Cerebellar nuclear complex (tissue), 1 donor: ENCODE measurements at places on chromosomes 1 and 21.

DNA sequence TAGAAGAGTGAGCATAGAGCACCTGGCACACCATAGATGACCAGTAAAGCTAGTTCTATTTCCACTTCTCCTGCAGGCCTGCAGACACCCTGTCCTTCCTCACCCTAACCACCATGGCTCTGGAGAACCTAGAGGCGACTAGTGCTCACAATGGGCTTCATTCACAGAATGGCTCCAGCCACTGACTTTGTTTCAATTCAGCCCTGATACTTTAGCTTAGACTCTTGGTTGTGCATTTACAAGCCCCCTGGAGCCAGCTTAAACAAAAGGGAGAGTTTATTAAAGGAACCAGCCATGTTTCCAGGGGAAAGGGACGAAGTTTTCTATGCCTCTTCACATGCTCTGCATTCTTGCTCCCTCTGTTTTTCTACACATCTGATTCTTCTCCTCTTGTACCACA lies 123.7 kb downstream of the NAV1 start:
- no peak for DNase-seq

DNA sequence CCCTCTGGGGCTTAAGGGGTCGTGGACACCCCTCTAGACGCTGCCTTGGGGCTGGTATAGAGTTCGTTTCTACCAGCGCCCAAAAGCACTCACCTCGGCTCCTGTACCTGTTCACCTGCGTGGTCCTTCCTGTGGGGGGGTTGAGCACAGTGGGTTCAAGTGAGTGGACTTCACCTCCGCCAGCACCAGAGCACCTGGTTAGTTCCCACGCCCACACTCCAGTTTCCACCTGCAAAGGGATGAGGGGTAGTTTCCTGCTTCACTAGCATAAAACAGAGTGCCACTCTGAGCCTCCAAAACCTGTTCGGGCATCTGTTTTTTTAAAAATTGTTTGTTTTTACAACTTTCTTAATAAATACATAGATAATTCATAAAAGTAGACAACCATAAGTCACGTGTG lies 64.5 kb upstream of the SIPA1L2 start:
- DNase-seq: no peak

DNA sequence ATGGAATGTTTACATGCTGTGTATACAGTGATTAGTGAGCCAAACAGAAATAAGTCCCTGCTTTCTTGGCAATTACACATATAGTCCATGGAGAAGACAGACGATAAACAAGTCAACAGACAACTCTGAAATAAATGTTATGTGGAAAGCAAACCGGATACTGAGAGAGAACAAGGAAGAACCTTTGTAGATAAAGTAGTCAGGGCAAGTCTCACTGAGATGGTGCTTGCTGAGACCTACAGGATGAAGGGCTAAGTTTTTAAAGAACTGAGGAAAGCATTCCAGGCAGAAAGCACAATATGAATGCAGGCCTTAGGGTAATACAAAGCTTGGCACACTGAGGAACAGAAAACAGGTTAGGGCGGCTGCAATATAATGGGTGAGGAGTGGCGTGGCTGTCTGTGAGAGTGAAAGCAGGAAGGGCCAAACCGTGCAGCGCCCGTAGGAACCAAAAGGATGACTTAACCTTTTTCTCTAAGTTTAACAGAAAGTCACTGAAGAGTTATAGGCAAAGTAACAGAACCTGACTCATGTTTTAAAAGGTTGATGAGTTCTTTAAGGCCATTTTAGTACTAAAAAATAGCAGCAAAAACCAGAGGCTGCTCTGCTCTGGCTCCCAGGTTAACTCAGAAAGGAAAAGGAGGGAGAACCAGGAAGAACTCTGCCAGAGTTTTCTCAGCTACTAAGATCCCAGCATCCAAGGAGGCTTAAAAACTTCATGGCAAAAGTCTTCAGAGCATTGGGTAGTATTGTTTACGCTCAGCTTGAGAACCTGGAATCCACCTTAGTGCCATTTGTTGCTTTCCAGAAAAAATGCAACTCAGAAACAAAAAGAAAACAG lies 8.7 kb upstream of the TTF2 start:
- no peak for DNase-seq

DNA sequence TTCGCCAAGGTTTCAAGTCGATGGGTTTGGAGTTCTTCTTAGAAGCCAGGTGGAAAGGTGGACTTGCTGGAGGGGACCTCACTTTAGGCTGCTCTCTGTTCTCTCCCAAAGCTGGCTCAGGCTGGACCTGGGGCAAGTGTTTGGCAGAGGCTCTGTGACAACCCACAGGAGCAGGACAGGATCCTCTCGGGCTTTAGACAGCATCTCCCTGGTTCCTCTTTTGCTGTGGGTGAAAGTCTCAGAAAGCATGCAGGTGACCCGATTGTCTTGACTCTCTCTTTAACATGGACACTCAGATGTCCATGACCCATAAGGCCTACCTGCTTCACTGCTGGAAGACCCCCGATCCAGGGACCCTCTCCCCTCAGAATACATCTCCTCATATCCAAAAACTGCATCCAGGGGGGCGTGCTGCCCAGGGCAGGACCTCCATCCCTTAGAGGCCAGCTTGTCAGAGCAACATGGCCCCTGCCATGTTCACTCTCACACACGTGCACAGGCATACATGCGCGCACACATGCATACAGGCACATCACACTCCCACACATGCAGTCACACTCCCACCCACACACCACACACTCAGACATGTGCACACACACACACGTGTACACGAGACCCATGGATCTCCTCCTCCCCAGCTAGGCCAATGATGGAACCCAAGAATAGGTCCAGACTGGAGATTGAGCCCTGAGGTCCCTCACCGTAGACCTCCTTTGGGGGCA lies 21.3 kb downstream of the MRPL37 start:
- DNase-seq: no peak

DNA sequence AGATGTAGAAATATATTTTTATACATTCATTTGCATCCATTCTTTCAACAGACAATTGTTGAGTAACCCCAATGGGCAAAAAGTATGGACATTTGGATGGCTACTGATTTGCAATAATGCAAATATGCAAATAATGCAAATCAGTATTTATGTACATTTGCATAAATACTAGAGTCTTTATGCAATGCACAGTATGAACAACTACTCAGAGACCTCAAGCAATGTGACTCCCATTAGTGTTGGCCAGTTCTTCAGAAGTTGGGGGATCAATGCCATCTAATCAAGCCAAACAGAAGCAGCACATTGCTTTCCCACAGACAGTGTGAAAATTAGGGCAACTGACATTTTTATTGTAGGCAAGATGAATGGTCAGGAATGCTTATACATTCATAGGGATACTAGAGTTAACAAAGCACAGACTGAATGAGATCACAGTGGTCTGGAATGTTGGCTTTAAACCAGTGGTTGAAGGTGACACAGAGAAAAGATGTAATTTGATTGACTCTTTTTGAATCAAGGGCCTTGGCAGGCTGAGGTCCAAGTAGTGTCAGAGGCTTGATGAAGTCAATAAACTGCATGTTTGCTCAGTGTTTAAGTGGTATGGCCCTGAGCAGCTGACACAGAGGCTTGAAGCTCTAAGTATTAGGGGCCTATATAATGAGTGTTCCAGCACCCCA lies 256.6 kb downstream of the CTH start:
- no peak for DNase-seq

DNA sequence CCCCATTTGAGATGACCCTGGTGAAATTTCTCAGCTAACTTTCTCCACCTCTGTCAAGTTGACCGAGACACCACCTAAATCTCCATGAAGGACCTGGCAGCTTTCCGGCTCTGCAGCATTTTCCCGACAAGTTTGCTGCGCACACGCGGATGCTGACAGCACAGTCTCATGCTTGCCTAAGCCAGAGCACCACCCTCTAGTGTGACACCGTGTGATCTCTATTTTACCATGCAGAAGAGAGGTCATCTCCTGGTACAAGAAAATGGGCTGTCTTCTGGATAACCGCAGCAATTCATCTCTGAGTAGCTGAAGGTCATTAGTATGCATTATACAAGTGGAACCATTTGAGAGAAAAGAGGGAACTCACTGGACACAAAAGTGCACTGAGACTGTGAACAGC lies 38.9 kb upstream of the H6PD start:
- DNase-seq: no peak

DNA sequence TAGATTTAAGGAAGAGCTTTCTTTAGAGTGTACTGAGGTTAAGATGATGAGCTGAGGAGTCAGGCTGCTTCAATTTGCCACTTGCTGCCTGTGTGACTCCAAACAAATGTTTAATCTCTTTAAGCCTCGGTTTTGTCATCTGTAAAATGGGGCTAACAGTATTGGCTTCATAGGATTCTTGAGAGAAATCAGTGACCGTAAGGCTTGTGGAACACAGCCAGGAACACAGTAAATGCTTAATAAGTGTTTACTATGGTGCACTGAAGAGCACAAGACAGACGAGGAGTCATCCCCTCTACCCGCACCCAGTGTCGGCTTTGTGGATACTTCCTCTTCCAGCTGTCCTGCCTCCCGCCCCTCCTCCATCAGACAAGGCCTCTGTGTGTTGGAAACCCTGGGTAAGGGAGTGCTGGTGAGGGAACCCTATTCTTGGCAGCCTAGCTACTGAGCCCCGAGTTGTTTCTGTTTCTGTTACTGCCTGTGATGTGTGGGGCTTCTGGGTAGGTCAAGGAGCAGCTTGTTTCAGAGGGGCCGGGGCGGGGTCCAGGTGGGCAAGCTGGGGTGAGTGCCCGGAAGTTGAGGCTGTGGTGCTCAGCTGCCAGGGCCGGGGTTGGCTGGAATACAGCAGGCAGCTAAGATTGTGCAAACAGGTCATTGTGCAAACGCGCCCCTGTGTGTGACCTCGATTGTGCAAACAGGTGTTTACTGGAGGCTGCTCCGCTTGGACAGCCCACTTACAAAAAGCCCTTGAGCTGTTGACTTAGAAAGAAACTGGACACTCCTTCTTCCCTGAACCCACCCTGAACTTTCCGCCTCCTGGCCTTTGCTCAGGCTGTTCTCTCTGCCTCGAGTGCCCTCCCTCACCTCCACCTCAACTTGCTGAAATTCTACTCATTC lies 4.0 kb upstream of the CSF3R start:
- no peak for DNase-seq

DNA sequence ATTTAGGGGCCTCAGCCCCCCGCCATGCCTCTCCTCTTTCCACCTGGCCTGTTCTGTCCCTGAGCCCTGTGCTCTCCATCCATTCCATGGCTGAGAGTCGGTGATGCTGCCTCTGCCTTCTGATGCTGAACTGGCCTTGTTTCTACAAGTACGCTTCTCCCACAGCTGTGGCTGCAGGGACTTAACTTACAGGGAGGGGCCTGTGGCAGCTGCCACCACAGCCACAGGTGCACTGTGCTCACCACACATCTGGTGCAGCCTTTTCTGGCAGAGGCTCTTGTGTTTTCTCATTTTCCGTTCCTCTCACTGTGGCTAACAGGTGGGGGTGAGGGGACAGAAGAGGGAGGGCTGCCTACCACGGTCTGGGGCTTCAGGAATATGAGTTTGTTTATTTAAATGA lies 4.2 kb downstream of the FMO1 start:
- no peak for DNase-seq

DNA sequence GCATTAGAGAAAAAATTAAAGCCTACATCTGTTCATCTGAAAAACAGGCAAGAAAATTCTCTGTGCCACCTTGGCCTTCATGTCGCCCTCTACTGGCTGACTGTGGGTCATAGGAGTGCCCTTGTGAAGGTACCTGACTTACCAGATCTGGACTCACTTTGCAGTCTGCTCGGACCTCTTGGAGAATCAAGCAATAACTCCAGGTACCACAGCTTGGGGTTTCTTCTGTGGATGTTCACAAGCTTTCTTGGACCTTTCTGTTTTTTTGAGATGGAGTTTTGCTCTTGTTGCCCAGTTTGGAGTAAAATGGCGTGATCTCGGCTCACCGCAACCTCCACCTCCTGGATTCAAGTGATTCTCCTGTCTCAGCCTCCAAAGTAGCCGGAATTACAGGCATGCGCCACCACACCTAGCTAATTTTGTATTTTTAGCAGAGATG lies 2.4 kb upstream of the PRAMEF18 start:
- DNase-seq: no peak

DNA sequence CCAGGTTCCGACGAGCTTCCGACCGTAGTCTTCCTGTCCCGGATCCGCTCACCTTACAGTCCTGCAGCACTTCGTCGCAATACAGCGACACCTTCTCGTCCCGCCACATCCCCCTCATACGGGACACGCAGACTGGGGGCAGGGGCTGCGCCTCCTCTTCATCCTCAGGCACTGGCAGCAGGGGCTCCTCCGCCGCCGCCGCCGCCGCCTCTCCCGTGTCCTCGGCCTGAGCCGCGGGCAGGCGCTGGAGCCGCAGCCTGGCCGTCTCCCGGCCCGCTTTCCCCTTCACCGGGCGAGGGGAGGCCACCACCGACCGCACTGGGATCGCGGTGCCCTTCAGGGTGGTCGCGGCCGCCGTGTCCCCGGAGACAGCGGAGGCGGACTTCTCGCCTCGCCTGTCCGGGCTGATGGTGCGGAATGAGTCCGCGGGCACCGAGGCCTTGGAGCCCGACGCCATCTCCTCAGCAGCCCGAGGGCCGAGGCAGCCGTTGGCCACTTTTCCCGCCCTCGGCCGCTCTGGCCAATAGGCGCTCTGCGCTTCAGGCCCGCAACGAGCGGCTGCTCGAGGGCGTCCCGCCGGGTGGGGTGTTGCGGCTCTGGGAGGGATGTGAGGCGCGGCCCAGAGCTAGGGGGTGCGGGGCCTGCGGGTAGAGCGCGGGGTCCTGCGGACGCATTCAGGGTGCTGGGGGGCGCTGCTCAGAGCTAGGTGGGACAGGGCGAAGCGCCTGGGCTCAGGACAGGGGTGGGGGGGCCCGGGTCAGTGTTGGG lies at the start of gene SHCBP1L:
SHCBP1L (minus strand) TSS at position 490 of the 768 bp plus-strand sequence; CDS start at position 457, 33 bp downstream.
- DNase-seq: no peak

- no peak for DNase-seq
Measured at GRCh38 chr1:145886390-145886789, 724 bp upstream of the ANKRD35 start.

GRCh38 chr1:76961181-76961819 lies 94.0 kb downstream of the ST6GALNAC5 start:
- DNase-seq: no peak

GRCh38 chr1:94855307-94855700 lies 35.1 kb downstream of the SLC44A3 start:
- DNase-seq: no peak

DNA sequence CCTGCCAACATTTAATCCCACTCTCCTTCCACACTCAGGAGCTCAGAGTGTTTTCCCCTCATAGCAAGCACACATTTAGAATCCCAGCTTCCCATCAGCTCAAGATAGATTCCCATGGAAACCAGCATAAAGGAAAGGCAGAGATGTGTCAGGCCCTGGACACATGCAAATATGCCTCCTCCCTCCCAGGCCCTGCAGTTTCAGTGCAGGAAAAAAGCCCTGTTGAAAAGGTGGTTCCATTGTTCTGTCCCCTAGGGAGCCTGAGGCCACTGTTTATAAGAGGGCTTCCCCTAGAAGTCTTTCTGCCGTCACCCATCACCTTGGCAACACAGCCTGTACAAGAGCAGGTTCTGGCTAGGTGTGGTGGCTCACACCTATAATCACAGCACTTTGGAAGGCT lies 3.6 kb downstream of the CACNA1S start:
- DNase-seq: no peak

GRCh38 chr1:65995336-65995735 lies 202.6 kb downstream of the PDE4B start:
- no peak for DNase-seq

DNA sequence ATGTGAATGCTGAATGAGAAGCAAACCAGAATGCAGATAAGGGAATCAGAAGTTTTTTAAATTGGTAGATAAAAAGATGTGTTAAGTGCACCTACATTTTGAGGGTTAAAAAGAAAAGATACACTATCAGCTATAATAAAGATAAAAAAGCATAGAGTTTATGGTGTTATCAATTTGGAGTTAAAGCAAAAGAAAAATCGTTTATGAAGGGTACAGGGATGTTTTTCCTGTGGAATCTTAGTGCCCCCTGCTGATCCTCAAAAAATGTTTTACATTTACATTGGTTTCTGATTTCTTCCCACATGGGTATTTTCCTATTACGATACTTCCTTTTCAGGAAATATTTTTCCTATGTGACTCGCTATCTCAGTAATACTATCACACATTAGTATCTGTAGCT lies 293.5 kb downstream of the MRPL39 start:
- DNase-seq: no peak
